ENCODE measurements at places on chromosomes 7 and 10.

DNA sequence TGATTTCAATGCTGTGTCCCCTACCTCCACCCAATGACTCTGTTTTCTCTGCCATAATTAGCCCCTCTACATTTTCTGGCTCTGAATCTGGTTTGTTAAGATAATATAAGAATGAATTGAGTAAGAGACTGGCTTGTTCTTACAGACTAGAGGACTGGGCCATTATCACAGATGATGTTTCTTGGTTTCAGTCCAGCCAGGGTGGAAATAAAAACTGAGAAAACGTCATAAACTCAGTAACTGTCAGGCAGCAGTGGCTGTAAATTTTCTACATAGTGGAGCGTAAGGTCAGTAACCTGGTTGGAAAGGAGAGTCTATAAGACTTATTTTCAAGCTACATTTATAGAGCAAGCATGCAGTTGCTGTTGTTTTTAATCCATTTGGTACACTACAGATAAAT is 485.4 kb downstream of the HTR7 start:
- DNase-seq = no peak

DNA sequence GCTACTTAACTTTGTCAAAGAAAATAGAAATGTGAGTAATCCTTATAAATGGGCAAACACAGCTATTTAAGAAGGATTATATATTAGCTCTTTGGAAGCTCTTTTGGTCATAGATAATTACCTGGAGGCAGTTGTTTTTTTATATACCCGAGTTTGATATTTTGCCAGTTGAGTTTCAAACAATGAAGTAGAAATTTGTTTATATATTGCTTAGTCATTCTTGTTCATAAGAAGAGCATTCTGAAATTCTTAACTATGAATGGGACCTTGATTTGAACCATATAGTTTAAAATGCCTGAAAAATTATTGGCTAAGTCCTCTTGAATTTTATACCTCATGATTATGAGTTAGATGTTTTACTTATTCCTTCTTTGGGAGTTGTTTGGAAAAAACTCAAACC is 36.4 kb downstream of the MINPP1 start:
- no peak for DNase-seq

GRCh38 chr10:56605051-56605450 is 244.0 kb upstream of the ZWINT start:
- DNase-seq = no peak

GRCh38 chr7:33258491-33258951 is 129.2 kb downstream of the BBS9 start:
- DNase-seq = no peak

DNA sequence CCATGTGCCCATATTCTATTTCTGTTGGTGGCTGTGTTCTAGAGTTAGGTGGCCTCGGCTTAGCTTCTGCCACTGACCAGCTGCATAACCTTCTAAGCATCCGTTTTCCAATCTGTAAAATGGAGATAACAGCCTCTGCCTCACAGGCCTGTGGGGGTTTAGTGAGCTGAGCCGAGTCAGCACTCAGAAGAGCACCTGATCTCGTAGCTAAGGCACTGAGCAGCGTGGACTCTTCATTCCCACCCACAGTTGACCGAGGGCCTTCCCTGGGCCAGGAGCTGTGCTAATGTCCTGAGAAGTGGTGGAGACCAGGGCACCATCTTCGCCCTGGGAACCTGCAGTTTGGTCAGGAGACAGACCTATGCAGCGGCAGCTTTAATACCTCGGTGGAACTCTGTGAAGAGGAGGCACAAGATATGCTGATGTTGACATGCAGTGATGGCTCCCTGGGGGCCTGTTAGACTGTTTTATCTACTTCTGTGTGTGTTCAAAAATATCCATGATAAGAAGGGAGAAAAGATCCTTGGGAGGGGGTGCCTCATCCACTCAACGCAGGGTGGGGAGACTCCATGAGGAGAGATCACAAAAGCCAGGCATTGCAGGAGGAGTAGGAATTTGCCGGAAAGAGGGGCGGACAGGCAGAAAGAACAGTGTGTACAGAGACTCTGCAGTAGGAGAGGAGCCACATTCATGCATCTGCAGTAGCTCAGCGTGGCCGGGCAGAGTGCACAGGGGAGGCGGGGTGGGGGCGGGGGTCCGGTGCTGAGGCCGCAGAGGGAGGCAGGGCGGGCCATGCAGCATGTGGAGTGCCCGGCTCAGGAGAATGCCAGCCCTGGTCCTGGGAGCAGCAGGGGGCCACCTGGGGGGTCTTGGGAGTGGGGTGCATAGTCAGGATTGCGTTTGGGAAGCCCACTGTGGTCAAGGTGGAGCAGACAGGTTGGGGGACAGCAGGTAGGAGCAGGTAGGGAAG is 136.8 kb downstream of the C10orf105 start:
- DNase-seq = no peak

Measured in thoracic aorta (tissue), 2 donors.